Activated effector memory CD4-positive, alpha-beta T cell treated with Interleukin-2 at 50 U/mL for 16 hours (primary cell): ENCODE measurements at places on chromosomes 1 and 21.
A peak's percentile ranks its signal among the peaks of the same experiment; 100 is the strongest.

GRCh38 chr1:199742547-199742946 lies 285.0 kb upstream of the NR5A2 start:
- no peak for DNase-seq

DNA sequence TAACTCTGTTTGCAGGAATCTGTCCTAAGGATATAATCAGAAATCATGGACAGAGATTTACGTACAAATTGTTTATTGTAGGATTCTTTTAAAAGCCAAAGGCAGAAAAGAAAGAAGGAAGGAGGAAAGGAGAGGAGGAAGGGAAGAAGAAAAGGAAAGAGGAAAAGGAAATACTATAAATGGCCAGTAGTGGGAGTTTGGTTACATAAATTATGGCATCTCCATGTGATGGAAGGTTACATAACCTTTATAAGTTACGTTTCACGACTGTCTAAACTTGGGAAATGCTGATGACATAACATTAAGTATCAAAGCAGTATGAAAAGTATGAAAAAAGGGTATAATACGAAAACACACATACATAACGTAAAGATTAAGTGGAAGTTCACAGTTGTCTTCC lies 39.0 kb downstream of the SMYD2 start:
- DNase-seq: no peak

DNA sequence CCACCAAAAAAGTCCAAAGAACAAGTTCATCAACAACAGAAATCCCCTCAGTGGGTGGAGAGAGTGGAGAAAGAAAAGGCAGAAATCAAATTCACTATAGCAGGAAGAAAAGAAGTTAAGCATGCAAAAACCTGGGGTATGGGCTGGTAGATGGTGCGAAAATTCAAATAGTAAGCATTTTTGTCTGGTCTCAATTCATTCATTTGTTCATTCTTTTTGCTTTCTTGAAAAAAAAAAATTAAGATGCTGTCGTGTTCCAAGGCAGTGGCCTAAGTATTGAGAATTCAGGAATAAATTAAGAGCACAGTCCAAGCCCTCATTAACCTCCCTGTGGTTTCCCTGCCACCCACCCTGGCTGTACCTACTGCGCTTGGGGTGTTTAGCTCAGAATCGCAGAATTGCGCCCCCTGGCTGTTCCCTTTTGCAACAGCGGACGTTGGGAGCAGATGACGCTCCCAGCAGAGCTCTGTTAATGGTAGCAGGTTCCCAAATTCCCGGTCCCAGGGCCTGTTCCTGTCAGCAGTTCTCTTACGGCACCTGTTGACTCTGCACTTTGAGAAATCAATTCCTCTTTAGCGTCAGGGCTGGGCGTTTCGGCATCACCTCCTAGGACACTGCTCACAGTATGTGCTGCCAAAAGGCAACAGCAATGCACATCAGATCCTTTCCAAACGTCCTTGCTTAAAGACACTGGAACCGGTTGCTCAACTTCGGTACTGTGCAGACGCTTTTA lies 34.0 kb upstream of the SSX2IP start:
- DNase-seq: peak; percentile 20

GRCh38 chr1:171716616-171717015 lies 25.2 kb downstream of the VAMP4 start:
- no peak for DNase-seq

DNA sequence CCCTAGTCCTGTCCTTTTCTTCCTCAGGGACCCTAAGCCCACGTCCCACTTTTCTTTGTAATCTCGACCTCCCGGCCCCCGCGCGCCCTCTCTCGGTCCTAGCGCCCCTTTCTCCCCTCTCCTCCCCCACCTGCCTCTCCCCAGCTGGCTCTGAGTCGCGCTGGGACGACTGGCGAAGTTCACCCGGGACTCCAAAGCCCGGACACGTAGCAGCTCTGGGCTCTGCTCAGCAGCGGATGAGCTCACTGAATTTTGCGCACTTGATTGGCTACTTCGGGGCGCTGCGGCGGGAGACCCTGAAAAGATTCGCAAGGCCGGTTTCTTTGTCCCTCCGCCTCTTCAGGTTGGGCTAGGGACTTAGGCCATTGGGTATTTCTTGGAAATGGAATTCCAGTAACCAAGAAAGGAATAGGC lies 16.3 kb upstream of the ACKR1 start:
- DNase-seq: no peak

DNA sequence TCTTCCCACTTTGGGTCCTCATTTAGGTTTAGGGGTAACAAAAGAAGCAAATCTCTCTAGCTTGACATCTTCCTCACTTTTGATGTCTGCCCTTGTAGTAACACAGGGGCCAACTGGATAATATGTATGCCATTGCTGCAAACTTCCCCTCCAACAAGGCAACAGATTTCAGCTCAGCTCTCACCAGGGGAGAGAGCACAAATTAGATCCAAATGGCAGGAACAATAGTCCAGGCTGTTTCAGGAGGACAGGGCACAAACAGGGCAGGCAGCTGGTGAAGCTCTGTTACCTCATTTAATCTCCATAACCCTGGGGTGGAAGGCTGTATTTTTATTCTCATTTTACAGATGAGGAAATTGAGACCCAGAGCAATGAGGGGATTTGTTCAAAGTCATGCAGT lies 4.3 kb upstream of the PIK3R3 start:
- no peak for DNase-seq

- peak; percentile 32 for DNase-seq
These were observed at the start of gene ACTN2 for GRCh38 chr1:236685917-236686814. TSS of gene ACTN2 (plus strand) at chr1:236686499. CDS start at chr1:236686674, 175 bp downstream.

GRCh38 chr1:91501523-91501851 lies 836 bp downstream of the CDC7 start:
- DNase-seq: no peak
